ENCODE measurements at places on chromosomes 6 and 20.

GRCh38 chr6:111793711-111794111, 79.5 kb downstream of the FYN start:
- no peak for DNase-seq

GRCh38 chr6:100440935-100441334, 23.8 kb downstream of the SIM1 start:
- no peak for DNase-seq

GRCh38 chr6:154522576-154522975, 12.1 kb upstream of the CNKSR3 start:
- no peak for DNase-seq

GRCh38 chr20:21548390-21549035, 34.6 kb upstream of the NKX2-2 start:
- no peak for DNase-seq

- no peak for DNase-seq
Measured at GRCh38 chr20:49585585-49586245, 17.8 kb upstream of the PTGIS start.

DNA sequence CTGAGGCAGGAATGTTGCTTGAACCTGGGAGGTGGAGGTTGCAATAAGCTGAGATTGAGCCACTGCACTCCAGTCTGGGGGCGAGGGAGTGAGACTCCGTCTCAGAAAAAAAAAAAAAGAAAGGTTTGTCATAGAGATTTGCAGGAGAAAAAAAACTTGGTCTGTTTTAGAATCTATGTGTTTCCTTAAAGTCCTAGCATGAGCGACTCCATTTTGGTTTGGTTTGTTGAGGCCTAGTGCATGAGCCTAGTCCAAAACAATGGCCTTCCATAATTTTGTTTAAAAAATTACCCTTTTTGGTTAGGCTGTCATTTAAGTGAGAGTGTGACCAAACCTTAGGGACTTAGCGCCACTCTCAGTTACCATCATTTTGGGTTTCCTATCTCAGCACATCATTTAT, 8.2 kb upstream of the GNMT start:
- DNase-seq: no peak

- DNase-seq: no peak
Measured at GRCh38 chr6:570825-571224, 86.1 kb downstream of the HUS1B start.

- DNase-seq: no peak
Measured at GRCh38 chr6:44665143-44665542, 277.6 kb downstream of the CDC5L start.
